ENCODE measurements at places on chromosomes 11 and 22.

- no peak for DNase-seq
These were observed 3.7 kb downstream of the MICALL1 start for GRCh38 chr22:37909766-37910165.

- DNase-seq: no peak
These were observed 123.0 kb downstream of the TRIM44 start for GRCh38 chr11:35785287-35786167.

- DNase-seq: no peak
These were observed 3.5 kb downstream of the LARGE2 start for GRCh38 chr11:45926001-45926401.

GRCh38 chr22:41302021-41302767 is 869 bp downstream of the ZC3H7B start:
- DNase-seq: no peak

- DNase-seq: no peak
These were observed 32.1 kb downstream of the A4GALT start for GRCh38 chr22:42688241-42689211.

DNA sequence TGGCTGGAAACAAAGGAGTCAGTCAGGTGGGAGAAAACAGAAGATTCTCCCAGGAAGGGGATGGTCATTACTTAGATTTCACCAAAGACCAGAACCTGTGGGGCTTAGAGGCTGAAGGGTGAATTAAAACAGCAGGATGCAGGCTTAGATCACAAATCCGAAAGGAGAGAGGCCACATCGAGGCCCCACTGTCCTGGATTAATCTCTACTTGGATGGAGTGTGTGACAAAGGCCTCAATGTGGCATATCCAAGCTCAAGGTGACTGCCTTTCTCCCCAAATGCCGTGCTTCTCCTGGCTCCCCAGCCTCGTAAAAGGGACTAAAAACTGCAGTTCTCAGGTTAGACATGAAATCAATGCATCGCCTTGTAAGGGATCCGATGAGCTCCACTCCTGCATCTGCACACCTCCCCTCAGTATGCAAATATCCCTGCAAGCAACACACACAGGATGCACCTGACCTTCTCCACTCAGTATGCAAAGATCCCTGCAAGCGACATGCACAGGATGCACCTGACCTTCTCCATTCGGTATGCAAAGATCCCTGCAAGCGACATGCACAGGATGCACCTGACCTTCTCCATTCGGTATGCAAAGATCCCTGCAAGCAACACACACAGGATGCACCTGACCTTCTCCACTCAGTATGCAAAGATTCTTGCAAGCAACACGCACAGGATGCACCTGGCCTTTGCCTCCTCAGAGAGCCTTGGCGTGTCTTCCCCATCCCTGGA is 447.4 kb downstream of the BRD1 start:
- no peak for DNase-seq

DNA sequence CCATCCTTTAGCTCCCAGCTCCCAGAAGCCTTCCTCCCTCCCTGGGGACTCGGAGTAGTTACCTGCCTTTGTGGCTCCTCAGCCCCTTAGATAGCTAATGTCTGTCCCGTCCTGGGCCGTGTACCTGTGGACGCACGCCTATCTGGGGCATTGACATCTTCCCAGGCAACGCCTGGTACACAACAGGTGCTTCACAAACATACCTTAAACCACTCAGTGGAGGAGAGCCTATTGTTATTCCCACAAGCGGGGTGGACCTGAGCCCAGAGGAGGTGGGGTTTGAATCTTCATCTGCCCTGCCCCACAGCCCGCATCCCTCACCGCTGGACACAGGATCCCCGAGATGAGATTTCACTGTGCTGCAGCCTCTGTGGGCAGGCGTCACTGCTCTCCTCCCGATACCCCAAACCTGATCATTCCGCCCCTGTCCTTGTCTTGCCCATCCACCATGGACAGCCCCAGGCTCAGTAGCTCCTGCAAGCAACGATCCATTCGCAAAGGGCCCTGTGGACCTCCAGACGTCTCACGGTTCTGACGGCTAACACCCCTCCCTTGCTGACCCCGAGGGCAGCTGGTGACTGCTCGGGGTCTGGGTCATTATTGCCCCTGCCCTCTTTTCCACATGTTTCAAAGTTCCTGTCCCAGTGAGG is 73.8 kb upstream of the SHISAL1 start:
- no peak for DNase-seq

DNA sequence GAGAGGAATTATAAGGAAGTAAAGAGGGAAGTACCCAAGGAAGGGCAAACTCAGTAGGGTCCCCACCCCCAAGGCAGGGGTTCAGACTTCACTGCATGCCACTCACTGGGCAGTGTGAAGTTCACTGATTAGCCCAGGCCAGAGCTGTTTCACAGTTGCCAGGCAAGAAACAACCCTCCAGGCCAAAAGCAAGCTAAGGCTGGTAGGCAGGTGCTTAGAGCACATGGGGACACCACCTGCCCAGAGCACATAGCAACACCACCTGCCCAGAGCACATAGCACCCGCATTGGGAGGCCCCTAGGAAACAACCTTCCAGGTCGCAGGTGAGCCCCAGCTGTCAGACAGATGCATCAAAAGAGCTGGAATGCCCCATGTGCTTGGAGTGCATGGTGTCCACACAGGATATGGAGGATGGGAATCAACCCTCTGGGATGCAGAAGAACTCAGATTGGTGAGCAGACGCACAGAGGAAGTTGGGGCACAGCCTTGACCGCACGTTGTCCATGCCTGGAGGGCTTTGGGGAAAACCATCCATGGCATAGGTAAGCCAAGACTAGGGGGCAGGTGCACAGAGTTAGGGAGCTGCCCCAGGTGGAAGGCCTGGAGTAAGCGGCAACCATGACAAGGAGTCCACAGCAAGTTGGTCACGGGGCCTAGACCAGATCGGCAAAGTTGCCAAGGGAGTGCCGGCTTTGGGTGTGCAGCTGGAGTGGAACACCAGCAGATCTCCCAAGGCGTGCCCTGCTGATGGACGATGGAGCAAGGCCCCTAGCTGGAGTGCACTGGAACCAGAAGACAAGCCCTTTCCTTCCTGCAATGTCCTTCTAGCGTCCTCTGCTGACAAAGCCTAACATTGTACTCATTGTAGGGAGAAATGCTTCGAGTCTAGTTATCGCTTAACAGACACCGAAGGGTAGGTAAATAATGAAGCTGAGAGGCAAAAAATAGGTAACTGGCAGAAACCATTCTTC is 7.8 kb upstream of the TMEM216 start:
- DNase-seq: peak; percentile 83

- DNase-seq: no peak
These were observed 60.9 kb downstream of the ENTHD1 start for GRCh38 chr22:39832627-39833074.

DNA sequence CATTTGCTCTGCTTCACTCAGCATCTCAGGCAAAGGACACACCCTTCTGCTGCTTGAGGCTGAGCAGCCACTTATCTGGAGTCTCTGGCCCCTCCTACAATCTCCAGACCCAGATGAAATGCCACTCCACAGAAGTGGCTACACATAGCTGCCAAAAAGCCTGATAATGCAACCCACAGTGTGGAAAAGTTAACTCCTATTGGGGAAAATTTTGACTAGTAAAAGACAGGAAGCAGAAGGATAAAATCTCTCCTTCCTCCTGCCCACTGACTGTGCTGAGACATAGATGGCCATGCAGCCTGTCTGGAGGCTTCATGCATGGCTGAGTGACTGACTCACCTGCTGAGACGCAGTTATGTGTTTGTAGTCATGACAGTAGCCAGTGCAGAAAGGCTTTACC is 92.3 kb upstream of the TEAD1 start:
- DNase-seq: peak; percentile 94

GRCh38 chr11:17098038-17098437 is 20.6 kb upstream of the RPS13 start:
- no peak for DNase-seq

DNA sequence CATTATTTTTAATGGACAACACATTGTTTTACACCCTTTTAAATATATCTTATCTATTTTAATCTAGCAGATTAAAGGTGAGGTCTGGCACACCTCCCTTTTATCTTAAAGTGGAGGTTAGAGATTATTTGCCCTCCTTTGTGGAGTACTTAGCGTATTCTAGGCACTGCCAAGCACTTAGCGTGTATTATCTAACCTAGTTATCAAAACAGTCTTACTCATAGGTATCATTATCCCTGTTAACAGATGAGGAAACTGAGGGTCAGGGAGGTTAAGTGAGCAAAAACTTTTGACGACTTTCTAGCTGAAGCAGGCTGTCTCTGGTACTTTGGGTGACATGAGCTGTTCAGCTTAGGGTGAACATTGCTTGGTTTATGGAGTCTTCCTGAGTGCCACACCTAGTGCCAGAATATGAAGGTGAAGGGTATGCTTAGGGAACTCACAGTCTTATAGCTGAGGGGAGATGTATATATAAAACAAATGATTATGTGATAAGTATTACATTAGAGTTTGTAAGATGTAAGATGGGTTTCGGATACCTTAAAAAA is 55.0 kb downstream of the ZNRF3 start:
- DNase-seq: no peak

DNA sequence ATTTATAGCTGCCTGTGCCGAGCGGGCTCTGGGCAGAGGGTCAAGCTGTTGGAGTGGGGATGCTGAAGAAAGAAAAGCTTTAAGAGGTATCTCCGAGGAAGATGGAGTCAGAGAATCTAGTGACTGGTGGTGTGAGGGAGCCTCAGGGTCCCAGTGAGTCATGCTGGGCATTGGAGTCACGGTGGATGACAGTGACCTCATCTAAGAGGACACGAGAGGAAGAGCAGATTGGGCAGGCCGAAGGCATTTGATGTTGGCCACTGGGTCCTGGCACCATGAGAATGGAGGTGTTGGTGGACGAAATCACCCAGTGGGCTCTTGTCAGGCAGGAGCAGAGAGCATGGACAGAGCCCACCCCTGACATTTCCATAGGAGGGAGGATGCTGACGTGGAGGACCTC is 68.4 kb downstream of the TBC1D22A start:
- DNase-seq: no peak

DNA sequence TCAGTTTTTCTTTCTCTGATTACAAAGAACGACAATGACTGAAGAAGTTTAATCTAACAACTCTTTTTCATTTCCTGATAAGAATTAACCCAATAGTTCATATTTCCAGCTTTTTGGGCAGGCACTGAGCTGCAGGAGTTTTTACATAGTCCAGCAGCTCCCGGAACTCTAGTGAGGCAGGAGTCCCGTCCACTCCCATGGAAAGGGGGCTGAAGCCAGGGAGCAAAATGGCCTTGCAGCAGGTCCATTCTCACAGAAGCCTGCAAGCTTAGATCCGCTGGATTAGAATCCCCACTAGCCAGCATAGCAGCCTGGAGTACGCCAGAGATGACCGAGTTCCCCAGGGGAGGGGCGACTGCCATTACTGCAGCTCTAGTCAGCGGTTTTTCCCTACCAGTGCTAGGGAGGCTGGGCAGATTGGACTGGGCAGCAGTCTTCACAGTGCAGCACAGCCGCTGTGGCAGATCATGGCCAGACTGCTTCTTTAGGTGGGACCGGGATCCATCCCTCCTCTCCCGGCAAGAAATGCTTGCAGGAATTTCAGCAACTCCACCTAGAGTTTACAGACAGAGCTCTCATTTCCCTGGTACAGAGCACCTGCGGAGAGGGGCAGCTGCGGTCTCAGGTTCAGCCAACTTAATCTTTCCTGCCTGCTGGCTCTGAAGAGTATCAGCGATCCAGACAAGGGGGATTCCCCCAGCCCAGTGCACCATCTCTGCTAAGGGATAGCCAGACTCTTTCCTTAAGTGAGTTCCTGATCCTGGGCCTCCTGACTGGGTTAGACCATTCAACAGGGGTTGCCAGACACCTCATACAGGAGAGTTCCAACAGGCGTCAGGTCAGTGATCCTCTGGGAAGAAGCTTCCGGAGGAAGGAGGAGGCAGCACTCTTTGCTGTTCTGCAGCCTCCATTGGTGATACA is 742 bp upstream of the CASP4 start:
- DNase-seq: peak; percentile 77

GRCh38 chr11:60842668-60843600 is 1.0 kb downstream of the CCDC86 start:
- DNase-seq: peak; percentile 50

DNA sequence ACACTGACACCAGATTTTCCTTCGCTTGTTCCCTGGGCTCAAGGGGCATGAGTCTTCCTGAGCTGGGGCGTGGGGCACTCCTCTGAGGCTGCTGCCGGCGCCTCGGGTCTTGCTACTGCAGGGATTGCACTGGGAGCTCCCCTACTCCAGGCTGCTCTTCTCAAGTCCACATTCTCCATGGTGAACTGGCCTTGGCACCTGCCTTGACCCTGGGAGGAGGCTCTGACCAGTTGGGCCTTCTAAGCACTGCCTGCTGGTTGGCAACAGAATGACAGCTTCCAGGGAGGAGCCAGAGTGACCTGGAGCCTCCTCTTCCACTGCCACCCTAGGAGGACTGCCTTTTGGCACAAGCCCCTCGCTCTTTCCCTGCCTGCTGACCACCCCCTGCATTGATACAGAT is 9.5 kb downstream of the FREY1 start:
- peak; percentile 37 for DNase-seq

DNA sequence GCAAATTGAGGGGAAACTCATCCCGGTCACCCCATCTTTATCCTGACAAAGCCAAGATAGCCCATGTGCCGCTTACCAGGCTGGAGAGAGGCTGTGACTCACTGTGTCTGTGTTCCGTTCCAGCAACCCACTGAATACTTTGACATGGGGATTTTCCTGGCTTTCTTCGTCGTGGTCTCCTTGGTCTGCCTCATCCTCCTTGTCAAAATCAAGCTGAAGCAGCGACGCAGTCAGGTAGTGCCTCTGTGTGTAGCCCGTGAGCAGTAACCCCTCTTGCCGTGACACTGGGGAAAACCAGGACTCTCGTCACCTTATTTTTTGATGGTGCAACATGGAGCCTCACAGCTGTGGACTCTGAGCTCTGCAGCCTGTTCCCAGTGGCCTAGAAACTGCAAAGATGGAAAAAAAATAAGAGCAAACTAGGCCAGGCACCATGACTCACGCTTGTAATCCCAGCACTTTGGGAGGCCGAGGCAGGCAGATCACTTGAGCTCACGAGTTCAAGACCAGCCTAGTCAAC is 16.9 kb downstream of the C22orf31 start:
- DNase-seq: no peak

DNA sequence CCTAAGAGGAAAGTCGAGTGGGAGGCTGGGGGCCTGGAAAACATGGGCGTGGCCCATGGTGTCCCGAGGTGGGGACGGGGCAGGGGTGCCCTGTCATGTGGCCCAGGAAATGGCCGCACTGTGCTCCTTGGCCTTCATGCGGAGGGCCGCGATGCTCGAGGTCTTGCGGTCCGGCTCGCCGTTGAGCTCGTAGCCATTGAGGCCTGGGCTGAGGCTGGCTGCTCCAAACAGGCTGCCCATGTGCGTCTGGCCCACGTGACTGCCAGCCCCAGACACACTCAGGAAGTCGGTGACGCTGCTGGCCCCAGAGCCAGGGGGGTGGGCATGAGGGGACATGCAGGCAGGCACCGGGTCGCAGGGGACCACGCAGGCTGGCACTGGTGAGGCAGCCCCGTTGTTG is 45.2 kb downstream of the ALX4 start:
- no peak for DNase-seq

DNA sequence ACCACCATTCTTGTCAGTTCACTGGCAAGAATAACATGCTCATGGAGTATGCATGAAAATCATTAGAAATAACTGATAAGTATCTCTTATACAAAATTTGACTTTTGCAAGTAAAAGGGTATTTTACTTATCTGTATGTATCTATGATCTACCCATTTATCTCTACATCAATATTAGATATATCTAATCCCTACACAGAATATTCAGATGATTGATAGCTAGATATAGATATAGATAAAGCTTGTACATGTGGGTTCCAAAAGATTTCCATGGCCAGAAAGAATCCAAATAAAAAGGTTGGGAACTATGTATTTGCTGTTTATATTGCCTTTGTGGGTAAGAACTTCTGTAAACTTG is 185.5 kb downstream of the MAML2 start:
- DNase-seq: no peak
